Mesendoderm (in vitro differentiated cells): ENCODE measurements at places on chromosomes 1 and 21.

- peak; percentile 99 for DNase-seq
Observed at GRCh38 chr1:153626904-153627714, at the start of gene S100A13. Gene S100A13, minus strand, starts transcription at chr1:153627505. Its CDS starts 1,033 bp downstream, at chr1:153626472.

GRCh38 chr1:52007215-52008002 is 16.9 kb upstream of the RAB3B start:
- DNase-seq = peak; percentile 63

DNA sequence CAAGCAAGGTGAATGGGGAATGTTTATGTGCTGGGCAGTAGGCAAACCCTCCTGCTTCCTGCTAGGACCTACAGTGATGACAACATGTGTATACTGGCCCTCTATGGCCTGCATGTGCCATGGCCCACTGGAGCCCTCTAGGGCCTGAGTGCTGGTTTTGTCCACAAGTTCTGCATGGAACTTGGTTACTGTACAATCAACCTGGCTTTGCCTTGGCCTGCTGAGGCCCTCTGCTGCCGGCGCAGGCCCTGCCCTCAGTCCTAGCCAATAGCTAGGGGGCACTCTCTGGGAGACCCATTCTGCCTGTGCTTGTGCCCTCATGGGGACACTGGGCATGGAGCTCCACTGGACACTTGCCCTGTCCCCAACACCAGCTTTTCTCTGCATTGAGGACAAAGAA is 138.6 kb upstream of the NGF start:
- DNase-seq = peak; percentile 22

- no peak for DNase-seq
Observed at GRCh38 chr1:154962795-154963330, 1.3 kb upstream of the PYGO2 start.

DNA sequence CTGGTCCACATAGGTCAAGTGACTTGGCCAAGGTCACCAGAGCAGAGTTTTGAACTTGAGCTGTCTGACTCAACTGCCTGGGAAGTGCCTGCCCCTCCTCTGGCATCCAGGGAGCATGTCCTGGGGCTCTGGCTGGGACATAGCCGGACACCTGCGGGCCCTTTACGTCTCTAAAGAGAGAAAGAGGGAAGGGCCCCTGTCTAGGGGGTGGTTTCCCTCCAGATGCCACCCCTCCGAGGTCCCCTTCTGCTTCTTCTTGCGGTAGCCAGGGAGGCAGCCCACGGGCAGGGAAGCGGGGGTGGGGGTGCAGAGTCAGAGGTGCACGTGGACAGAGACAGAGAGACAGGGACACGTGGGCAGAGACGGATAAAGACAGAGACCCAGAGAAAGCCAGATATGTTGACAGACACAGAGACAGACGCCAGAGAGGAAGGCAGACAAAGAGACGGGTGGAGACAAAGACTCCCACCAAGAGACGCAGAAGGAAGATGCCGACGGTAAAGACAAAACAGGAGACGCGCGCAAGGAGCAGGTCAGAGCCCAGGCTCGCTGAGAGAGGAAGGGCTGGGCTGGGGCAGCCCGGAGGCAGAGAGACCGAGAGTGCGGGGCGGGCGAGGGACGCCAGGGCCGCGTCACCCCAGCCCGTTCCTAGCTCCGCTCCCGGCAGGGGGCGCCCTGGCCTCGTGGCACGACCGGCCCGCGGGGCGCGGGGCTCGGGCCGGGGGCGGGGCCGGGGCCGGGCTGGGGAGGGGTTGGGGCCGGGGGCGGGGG is 458 bp upstream of the ALPL start:
- peak; percentile 88 for DNase-seq

DNA sequence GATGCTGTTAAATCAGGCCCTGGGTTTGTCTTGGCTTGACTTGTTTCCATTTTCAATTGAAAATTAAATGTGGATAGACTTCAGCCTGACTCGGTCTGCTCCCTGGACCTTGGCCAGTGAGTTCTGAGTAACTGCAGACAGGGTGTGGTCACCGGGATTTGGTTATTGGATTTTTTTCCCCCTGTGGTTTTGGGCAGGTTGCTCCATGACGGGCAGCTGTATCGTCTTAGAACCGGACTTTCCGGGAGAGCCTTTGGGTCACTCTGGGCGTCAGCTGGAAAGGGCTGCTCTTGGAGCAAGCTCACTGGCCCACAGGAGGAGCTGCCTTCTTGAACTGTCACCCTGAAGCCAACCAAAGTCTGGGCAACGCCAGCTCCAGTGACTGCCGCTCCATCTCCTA is 75.0 kb downstream of the CLIC6 start:
- no peak for DNase-seq

- no peak for DNase-seq
Observed at GRCh38 chr1:12112711-12113161, 49.6 kb downstream of the TNFRSF8 start.

- DNase-seq = peak; percentile 55
Observed at GRCh38 chr1:18407166-18408045, 73.3 kb upstream of the KLHDC7A start.

GRCh38 chr1:156136970-156137483 is 16.4 kb upstream of the SEMA4A start:
- peak; percentile 45 for DNase-seq

DNA sequence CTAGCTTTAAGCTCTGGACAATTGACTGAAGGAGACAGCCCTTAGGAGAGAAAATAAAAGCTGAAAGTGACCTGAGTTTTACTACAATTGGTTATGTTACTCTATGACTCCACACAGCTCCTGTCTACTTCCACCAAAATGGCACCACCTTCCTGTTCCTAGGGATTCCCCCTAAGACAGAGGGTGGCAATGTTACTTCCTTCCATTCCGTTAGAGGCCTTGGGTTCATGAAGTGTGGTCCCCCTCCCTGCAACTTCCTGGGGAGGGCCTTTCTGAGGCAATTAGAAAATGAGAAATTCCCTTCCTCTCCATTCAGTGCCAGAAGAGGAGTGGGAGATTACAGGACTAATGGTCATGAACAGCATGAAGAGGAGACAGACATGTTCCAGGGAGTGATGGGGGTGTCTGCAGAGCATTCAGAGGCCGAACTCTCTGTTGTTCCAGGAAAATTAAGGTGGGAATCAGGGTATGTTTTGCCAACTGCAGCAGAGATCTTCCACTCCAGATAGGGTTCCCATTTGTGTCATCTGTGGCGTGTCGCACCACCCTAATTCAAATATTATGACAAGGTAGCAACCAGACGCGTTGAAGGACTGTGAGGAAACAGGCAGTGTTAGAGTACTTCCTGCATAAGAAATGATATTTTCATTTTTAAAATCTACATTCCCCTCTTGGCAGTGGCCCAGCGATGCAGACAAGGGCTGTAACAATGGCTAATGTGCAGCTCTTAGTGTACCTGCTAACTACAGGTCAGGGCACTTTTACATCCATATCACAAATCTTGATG is 53.1 kb upstream of the TRIM67 start:
- no peak for DNase-seq

DNA sequence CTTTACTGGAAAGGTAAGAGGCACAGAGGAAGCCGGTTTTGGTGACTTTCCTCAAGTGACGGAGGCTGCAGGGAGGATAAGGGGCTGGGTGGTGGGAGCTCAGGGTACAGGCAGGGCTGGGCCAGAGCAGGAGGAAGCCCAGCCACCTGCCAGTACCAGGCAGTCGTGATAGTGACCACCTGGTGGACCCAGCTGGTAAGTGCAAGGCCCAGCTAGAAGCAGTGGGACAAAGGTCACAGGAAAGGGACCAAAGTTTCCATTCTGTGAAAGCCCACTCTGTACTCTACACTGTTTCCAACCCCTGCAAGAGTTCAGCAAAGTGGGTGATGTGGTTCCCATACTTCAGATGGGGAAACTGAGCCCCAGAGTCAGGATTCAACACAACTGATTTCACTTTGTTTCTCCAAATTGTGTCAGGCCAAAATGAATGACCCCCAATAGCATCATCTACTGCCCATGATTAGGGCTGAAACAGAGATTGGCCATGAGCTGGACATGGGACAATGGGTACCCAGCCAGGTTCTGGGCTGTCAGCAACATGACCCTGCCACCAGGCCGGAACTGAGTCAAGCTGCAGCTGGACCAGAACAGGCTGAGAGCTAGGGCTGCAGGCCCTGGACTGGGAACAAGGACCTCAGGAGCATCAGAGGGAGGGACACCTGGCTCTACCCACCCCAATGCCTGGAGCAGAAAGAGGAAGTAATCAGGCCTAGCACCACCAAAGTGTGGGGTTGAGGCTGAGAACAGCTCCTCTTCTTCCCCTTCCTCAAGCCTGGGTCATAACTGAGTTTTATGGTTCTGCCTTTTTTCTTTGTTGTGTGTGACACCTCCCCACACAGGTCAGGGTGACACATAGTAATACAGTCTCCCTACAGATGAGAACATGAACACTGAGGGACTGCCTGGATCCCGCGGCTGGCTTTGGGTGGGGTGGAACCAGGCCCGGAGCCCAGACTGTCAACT is 50.2 kb downstream of the KCNN3 start:
- DNase-seq = peak; percentile 64

- no peak for DNase-seq
Observed at GRCh38 chr1:243179720-243180119, 75.4 kb downstream of the CEP170 start.

- DNase-seq = no peak
Observed at GRCh38 chr1:68814067-68814466, 317.2 kb upstream of the DEPDC1 start.

GRCh38 chr1:55314740-55315139 is 99.6 kb upstream of the USP24 start:
- no peak for DNase-seq

DNA sequence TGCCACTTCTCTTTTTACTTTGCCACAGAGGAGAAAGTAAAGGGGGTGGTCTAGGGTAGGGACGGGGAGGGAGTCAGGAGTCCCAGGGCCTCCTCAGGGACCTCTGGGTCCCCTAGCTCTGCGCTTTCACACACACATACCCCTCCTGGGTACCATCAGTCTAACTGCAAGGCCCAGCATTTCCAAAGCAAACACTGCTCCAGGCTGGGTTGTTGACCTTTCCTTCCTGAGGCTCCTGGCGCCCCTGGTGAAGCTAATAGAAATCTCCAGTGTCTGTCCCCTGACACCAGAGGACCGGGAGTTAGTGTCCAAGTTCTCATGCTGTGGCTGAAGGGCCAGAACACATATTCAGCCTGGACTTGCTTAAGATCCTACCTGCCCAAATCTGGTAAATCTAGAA is 3.9 kb downstream of the TMEM63A start:
- DNase-seq = no peak

DNA sequence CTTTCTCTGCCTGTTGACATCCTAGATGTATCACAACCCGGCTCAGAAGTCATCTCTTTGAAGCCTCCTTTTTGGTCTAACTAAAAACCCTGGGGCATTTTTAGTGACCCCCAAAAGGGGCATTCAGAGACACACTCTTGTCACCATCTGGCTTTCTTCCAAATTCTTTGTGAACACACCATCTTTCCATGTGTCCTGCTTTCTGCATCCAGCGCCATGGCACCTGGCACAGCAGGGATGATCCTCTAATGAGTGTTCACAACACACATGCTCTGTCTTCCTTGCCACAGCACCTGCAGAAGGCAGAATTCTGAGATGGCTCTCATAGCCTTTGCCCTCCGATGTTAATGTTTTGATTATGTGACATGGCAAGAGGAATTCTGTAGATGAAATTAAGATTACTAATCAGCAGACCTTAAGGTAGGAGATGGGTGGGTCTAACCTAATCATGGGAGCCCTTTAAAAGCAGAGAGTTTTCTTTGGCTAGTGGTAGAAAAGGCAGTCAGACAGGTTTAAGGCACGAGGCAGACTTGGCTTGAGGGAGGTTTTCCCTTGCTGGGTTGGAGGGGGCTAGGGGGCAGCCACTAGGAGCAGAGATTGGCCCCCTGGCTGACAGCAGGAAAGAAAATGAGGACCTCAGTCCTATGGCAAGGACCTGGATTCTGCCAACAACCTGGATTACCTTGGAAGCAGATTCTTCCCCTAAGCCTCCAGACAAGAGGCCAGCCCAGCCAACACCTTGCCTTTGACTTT is 4.9 kb upstream of the TMEM61 start:
- no peak for DNase-seq

- peak; percentile 86 for DNase-seq
Observed at GRCh38 chr1:29698033-29698432, 461.7 kb downstream of the PTPRU start.

- no peak for DNase-seq
Observed at GRCh38 chr1:221343136-221343535, 398.8 kb downstream of the DUSP10 start.

DNA sequence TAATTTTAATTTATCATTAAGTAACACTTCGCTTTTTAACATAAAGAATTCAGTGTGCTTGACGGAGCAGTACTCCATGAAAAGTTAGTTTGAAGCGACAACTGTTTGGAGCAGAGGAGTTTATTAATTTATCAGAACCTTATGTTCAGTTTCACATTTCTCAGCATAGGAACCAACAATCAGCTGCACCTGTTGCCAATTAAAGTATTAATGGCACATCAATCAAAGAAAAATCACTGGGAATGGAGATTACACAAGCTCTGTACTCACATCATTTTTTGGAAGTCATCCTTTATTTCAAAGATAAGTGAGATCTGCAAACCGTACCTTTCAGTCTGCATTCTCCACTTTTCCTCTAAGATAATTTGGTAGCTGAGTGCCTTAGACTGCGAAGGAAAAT is 344.6 kb downstream of the LMO4 start:
- no peak for DNase-seq

DNA sequence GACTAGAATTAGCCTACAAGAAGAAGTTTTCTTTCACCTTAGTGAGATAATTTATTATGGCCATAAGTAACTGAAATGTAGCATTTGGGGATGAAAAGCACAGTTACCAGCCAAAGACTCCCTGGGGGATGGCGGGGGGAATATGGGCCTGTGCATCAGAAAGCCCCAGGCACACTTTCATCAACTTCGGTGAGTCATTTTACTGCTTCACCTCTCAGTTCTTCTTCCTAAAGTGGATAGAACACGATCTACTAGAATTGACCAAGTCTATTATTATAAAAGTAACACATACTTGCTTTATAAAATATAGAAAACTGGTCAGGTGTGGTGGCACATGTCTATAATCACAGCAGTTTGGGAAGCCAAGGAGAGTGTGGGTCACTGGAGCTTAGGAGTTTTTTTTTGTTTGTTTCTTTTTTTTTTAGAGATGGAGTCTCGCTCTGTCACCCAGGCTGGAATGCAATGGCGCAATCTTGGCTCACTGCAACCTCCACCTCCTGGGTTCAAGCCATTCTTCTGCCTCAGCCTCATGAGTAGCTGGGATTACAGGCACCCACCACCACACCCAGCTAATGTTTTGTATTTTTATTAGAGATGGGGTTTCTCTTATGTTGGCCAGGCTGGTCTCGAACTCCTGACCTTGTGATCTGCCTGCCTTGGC is 141.8 kb downstream of the ZZZ3 start:
- no peak for DNase-seq

- no peak for DNase-seq
Observed at GRCh38 chr1:25361901-25362300, 23.8 kb downstream of the TMEM50A start.

GRCh38 chr1:11753555-11754208 is 8.3 kb upstream of the C1orf167 start:
- peak; percentile 76 for DNase-seq

DNA sequence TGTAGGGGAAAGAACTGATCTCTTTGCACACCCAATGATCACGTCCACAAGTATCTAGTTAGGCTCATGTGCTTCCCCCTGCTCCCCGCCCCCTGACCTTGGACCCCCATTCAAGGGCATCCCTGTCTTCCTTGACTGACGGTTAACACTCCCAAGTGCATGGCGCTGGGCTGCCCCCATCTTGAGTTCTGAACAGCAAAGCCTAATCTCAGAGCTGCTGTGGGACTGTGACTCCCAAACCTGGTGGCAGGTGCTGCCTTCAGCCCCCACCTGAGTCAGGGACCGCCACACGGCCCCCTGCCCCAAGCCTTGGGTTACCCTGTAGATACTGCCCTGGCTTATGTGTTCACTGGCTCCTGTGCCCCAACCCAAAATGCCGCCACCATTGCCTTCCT is 925 bp downstream of the TNNI1 start:
- DNase-seq = no peak

GRCh38 chr1:52424231-52424636 is 19.8 kb downstream of the PRPF38A start:
- DNase-seq = no peak
